ENCODE measurements at places on chromosomes 3 and 15.
A peak's percentile ranks its signal among the peaks of the same experiment; 100 is the strongest.

- no peak for DNase-seq
These were observed 43.6 kb downstream of the RBPMS2 start for GRCh38 chr15:64731805-64732151.

DNA sequence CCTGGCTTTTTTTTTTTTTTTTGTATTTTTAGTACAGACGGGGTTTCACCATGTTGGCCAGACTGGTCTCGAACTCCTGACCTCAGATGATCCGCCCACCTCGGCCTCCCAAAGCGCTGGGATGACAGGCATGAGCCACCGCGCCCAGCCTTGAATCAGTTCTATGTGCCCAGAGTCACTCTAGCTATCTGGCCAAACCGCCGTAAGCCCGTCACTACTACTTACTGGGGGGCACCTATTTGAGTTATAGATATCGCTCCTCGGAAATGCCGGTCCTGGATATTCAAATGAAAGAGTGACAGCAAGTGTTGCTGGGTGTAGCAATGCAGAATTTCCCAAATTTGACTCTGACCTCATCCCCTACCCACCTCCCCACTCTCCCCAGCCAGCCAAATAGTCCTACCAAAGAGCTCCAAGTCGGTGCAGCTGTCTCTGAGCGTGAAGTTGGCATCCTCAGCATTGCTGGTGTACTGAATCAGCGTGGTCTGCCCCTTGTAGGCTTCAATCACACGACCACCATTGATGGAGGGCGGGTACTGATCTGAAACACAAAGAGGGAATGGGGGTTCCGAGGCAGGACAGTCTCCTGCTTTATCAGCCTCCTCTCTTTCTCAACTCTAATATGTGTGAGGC is 38.1 kb downstream of the MUC20 start:
- DNase-seq: no peak

DNA sequence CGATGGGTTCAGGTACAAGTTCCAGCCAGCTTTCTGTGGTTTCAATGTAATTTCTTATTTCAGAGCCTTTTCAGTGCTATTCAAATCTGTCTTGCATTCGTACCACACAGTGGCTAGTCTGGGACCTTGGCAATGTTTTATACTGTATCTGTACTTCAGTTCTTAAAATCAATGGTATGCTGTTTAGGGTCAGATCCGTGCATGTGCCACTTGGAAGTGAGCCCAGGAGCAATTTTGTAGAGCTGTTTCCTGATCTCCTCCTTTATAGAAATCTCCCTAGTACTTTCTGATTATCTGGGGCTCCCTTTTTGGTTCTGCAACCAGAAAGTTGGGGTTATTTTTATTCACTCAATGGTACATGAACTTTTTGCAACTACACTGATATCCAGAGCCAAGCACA is 59.5 kb upstream of the NDUFB4 start:
- no peak for DNase-seq

- DNase-seq: peak; percentile 72
These were observed 26.9 kb upstream of the ZNF280D start for GRCh38 chr15:56760186-56760585.

DNA sequence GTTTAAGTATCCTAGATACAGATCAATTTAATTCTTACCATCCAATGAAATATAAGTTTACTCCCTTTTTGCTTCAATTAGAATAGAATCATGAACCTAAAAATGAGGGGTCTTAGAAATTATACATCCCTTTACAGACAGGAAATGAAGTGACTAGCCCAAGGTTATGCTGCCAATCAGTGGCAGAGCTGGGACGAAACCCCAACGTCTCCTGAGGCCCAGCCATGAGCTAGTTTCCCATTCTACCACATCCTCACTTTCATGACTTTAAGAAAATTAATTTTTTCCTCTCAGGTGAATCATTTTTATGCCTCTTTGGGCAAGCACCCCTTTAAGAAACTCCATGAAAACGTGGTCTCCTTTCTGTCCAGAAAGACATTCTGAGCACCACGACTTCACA is 11.2 kb downstream of the LRIG1 start:
- no peak for DNase-seq

DNA sequence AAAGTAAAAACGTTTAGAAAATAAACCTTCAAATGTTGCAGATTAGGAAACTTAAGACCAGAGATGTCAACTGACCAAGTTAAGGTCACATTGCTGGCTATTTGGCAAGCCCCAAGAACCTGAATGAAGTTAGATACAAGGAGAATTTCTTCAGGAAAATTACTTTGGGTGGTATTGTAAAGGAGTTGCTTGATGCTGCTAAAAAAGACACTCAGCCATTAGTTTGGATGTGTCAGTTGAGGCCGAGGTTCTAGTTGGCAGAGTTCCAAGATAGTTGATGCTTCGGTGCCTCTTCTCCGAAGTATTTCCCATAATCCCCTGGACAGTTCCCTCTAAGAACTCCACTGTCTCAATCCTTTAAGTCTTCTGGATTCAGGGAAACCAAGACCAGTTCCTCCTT is 24.3 kb downstream of the SIAH2 start:
- DNase-seq: peak; percentile 69

GRCh38 chr15:81297603-81298575 is 26.1 kb downstream of the STARD5 start:
- no peak for DNase-seq

GRCh38 chr3:143977341-143978262 is 6.0 kb downstream of the DIPK2A start:
- DNase-seq: peak; percentile 25

DNA sequence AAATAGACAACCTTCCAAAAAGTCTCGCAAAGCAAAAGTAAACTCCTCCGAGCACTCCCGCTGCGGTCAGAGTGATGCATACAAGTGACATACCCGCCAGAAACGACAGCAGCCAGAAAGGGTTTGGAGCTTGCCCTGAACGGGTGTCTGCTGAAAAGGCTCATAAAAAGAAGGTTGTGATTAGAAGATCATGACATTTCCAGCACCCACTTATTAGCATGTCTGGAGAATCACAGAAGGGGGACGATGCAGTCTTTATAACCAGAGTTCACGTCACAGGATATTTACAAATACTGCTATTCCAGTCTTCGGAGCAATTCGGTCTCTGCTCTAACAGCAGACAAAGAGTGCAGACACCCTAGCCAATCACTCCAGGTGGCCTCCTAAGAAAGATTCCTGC is 59.1 kb upstream of the FRMD4B start:
- DNase-seq: no peak

DNA sequence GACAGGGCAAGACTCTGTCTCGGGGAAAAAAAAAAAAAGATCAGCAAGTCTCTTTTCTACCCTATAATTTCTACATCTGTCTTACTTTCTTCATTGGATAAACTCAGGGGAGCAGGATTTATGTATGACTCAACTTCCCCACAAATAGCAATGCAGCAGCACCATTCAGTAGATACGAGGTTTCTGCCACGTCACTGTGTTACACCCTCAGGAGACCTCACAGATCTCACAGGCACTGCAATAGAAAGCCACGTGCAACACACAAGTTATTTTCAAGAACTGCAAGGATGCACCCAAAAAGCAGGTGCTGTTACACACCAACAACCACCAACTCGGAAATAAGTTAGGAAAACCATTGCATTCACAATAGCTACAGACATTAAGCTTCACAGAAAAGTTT is 30.2 kb downstream of the TSPAN3 start:
- peak; percentile 86 for DNase-seq

DNA sequence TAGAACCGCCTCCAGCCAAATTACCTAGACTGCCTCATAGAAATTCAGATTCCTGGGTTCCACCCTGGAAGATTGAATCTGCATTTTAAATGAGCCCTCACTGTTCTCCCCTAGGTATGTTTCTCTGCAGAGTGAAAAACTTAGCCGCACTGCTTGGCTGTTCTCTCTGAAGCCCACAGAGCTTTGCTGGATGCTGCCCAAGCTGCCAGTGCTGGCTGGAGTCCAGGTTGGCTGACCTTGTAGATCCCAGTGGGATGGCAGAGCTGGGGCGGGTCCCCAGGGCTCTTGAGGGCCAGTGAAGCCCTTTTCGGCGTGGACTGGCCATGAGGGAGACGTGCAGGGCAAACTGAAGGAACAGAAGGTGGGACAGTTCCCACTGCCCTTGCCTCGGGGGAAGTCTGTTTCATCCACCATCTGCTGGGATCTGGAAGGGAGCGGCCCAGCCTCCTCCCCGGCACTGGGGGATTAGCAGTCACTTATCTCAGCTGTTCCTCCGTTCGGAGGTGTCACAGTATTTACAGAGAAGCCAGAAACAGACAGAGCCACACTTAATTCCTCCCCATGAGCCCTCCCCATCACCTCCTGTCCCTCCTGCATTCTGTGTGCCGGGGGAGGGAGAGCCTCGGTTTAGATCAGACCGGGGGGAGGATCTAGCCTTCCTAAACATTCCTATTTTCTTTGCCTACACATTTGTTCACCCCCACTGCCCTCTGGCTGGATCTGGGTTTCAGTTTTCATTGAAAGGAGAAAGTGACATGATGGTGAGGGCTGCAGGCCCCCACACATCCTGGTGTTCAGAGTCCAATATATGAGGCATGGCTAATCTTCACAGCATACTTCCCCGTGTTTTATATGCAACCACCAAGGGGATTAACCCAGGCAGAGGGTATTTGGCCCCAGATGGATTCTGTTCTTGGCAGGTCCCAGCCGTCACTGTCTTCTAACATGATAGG is 4.1 kb upstream of the ACTC1 start:
- DNase-seq: peak; percentile 30

DNA sequence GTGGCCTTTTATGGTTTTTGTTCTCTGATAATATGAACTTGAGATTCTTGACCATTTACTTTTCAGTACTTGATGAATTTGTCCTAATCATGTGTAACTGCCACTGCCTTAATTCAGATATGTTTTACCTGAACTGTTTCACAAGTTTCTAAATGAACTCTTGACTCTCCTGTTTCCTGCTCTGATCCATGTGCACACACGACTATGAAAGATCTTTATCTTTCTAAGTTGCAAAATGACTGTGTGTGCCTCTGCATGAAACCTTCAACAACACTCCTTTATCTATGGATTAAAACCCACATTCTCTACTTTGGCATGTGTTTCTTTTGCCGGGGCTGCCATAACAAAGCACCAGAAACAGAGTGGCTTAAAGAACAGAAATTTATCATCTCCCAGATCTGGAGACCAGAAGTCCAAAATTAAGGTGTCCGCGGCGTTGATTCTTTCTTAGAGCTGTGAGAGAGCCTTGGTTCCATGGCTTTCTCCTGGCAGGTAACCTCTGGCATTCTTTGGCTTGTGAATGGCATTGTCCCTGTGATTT is 275.0 kb downstream of the ADAMTSL3 start:
- peak; percentile 58 for DNase-seq

- DNase-seq: peak; percentile 48
These were observed 2.7 kb downstream of the ADAMTS7 start for GRCh38 chr15:78808550-78808949.

DNA sequence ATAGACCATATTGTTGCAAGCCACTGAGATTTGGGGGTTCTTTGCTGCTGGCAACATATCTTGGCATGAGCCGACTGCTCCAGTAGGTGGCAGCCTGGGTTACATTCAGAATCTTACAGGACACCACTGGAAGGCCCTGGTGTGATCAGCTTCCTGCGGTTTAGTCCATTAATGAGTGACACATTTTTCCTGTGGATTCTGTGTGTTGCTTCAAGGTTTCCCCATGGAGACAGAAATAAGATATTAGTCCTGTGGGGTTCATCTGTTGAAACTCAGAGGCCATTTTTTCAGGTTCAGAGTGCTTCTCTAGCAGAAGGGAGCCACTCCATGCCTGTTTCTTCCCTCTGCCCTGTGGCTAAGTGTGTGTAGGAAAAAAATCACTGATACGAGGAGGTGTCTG is 116.2 kb downstream of the MFSD1 start:
- peak; percentile 73 for DNase-seq

DNA sequence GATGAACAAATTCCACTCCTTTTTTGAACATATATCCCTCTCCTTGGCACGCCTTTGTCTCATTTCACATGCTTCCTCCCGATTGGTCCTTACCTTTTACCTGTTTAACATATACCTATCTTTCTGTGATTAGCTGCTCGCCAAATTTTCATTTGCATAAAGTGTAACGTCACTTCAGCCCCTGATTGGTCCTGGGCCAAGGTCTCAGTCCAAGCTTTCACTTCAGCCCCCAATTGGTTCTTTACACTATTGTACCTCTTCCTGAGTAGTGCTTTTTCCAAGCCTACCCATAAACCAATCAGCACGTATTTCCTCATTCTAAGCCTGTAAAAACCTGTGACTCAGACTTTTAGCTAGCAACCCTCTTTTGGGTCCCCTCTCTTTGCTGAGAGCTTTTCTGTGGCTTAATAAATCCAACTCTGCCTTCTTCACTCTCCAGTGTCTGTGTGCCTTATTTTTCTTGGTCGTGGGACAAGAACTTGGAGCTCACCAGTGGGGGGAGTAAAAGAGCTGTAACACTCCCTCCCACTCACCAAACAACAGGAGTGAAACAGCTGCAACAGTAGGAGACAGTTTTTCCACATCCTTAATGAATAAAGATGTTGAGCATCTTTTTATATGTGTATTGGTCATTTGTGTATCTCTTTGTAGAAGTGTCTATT is 584 bp upstream of the XCR1 start:
- peak; percentile 13 for DNase-seq

- no peak for DNase-seq
These were observed 56.4 kb downstream of the MINDY4B start for GRCh38 chr3:150848864-150849263.

GRCh38 chr3:140277886-140278285 is 342.9 kb downstream of the CLSTN2 start:
- no peak for DNase-seq

GRCh38 chr3:156843071-156843808 is 17.1 kb downstream of the LEKR1 start:
- DNase-seq: no peak

DNA sequence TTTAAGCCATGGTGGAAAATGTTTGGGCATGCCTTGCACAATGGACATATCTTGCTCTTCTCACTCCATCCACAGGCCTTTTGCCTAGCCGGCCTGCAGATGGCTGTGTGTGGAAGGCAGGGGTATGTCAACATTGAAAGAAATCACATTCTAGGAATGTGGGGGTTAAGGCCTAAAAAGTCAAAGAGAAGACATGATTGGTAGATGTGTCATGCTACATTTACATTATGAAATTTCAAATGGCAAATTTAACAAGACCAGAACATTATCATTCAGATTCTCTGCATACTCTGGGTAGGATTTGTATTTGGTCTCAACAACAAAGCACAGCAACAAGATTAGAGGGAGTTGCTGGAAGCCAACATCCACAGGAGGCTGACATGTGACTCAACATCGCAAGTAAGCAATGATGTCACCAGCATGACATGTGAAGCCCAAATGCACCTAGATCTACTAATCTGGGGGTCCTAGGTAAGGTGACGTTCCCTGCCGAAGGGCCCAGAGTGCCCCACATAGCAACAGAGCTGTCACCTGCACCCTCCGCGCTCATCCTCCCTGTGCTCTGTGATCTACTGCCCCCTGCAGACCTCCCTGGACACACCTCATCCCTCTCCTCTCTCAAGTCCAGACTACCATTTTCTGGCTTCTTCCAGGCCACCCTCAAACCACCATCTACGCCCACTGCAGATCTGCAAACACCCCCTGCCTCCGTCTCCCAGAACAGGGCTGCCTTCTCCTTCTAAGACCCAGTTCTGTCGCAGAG is 39.4 kb downstream of the CLDN18 start:
- peak; percentile 81 for DNase-seq
